ENCODE measurements at places on chromosomes 16 and 17.

DNA sequence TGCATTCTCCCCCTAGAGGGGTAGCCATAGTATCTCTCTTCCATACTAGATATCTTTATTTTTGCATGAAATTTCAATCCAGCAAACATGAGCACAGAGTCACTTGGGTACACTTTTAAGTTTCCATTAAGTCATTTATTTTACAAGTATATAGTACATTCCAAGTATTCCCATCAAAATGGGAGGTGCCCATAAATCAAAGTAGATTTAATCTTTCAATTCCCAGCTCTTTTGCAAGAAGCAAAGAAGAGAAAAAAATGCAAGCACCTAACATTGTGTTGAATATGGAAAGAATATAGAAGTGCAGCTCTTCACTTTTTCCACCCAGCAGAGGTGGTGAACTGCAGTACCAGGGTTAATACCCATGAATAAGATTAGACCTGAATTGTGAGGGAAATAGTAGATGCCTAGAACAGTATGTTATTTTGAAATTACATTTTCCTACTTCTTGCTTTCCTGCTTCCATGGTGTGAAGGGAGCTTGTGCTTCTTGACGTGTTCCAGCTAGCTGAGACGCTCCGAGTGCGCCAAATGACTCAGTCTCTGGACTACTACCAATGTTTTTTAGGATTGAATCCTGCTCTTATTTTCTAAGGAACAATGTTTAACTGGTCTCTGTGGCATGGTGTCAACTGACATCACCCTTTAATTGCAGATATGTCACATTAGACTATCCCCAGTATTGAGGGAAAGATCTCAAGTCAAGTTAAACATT, 151.1 kb upstream of the MAF start:
- DNase-seq = no peak

DNA sequence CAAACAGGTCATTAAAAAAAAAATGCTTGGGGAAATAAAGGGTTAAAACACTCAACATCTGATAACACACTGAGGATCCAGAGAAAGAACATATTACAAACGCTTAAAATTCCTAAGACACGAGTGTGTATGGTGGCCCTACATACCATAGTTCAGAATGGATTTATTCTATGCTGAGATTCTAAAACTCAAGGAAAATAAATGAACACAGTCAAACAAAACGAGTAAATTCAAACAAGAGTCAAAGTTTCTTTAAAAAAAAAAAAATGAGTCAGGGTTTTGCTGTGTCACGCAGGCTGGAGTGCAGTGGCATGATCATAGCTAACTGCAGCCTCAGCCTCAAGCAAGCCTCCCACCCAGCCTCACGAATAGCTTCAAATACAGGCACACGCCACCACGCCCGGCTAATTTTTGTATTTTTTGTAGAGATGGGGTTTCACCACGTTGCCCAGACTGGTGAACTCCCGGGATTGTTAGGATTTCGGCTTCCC, 17.4 kb downstream of the CRK start:
- peak; percentile 67 for DNase-seq

GRCh38 chr16:85180047-85180826, 68.0 kb upstream of the CIBAR2 start:
- DNase-seq = no peak

GRCh38 chr17:17494870-17495535, 1.2 kb downstream of the RASD1 start:
- no peak for DNase-seq

GRCh38 chr16:48081656-48082055, 74.1 kb downstream of the ABCC12 start:
- peak; percentile 55 for DNase-seq

DNA sequence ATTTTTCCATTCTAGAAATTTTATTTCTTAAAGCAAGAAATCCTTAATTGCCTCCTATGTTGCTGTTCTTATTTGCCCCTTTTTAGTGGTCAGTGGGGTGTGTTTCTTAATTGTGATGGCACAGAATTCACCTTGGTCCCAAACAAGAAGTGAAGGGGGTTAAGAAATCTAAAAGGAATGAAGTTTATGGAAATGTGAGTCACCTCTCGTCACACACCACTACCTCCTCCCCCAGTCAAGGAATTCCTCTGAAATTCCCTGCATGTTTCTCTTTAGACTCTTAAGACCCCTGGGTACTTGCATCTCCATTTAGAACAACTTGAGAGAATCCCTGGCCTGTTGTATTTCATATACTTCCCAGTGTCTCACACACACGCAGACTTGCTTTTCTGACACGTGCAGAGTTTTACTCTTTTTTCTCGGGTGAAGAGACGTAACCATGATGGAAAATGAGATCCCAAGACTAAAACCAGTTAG, 247.4 kb downstream of the PRKCA start:
- DNase-seq = peak; percentile 74

GRCh38 chr17:335691-336090, 16.9 kb downstream of the RPH3AL start:
- DNase-seq = no peak

DNA sequence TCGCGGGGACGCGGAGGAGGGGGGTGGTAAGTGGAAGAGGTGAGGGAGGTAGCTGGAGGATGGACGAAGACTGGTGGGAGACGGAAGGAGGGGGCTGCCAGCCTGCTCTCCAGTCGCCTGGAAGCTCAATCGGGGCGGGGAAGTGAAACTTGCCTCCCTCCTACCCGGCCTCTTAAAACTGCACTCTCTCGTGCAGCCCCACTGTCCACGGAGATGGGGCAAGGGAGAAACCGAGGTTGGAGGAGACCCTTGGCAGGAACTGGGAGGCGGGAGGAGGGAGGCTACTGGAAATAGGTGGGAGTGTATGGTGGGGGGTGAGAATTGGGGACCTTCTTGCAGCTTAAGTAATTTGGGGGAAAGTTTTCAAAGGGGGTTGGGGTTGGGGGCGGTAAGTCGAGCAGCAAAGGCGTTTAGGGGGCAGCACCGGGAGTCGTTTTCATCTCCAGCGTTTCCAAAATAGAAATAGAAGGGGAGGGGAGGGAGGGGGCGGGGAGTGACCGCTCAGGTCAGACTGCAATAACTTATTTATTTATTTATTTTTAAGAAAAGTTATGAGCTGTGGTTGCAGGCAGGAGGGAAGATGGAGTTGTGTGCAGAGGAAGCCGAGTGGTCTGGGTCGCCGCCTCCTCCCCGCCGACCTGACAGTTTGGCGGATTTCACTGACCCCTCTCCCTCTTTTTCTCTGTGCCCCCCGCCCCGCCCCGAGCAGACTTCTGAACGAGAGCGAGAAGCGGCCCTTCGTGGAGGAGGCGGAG, 1.4 kb downstream of the SOX9 start:
- no peak for DNase-seq

DNA sequence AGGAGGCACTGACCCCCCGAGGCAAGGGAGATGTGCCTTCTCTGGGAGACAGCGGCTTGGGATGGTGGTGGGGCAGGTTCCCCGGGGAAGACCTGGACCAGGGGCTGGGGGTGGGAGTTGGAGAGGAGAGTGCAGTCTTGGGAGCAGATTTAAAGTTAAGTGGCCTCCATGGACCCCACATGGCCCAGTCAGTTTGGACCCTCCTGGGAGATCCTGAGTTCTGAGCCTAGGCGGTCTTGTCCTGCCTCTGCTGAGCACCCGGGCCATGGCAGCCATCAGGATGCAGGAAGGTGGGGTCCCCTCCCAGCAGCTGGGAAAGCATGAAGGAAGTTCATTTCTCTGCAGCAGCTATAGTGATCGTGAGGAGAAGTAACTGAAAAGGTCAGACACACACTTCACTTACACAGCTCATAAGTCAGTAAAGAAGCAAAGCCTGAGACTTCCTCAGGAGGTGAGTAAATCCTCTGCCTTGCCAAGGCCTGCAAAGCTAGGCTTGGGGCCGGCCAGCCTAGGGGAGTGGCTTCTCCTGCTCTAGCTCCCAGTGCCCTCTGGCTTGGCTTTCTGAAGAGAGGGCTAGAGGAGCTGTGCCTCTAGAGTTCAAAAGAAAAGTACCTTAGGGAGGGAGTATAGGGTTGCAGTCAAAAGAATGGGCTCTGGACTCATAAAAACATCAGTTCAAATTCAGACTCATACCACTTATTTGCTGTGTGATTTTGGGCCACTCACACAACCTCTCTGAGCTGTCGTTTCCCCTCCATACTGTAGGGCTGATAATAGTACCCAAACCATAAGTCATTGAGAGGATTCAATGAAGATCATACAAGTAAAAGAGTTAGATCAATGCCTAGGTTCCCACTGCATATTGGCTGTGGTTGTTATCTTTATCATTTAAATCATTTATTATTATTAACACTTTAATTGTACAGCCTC, 31.0 kb upstream of the C16orf78 start:
- DNase-seq = no peak

DNA sequence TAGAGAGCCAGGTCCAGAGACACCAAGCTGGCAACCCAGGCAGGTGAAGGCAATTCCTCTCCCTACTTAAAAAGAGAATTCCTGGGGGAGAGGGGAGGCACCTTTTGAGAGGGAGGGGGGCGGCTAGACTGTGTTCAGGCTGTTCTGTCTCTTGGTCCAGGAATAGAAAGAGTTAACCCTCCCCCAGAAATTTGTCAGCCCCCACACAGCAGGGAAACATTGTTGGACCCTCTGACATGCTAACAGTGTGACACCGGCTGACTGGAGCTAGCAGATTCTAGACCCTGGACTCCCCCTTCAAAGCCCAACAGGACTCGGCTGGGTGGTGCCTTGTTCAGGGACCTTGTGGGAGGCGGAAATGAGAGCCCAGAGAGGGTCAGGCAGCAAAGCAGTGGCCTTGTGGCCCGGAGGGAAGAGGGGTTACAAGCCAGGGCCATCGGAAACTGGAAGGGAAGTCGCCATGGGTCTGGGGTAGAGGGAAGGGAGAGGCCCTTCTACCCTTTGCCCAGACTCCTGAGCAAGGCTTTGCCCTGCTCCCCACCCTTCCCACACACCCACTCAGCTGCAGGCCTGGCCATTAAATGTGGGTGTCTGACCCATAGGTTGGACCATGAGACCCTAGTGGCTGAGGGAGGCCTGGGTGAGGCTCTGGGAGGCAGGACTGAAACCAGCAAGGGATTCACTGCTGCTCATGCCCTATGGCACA, 44.6 kb downstream of the RAI1 start:
- no peak for DNase-seq

DNA sequence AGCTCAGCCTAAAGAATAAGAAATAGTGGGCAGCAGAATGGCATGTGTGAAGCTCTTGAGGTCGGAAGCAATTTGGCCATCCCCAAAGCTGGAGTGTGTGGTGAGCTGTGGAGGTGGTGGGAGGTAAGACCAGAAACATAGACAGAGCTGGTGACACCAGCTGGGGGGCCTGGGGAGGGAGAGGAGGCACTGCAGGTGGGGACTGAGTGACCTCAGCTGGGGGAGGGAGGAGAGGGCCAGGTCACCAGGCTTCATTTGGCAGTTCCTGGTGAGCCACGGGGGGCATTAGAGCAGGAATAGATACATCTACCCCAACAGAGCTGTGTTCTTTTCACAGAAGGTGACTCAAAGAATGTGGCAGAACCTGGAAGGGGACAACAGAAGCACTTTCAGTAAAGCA, 31.9 kb downstream of the WFDC1 start:
- no peak for DNase-seq
